Stimulated activated CD8-positive, alpha-beta memory T cell treated with anti-CD3 and anti-CD28 coated beads, Interleukin-7, amount 100 ng/mL, for 24 hours (primary cell): ENCODE measurements at places on chromosomes 6 and 20.

GRCh38 chr6:156994215-156995076, 217.3 kb downstream of the ARID1B start:
- no peak for DNase-seq

- DNase-seq = no peak
Measured at GRCh38 chr6:111591901-111592461, 13.7 kb downstream of the TRAF3IP2 start.

DNA sequence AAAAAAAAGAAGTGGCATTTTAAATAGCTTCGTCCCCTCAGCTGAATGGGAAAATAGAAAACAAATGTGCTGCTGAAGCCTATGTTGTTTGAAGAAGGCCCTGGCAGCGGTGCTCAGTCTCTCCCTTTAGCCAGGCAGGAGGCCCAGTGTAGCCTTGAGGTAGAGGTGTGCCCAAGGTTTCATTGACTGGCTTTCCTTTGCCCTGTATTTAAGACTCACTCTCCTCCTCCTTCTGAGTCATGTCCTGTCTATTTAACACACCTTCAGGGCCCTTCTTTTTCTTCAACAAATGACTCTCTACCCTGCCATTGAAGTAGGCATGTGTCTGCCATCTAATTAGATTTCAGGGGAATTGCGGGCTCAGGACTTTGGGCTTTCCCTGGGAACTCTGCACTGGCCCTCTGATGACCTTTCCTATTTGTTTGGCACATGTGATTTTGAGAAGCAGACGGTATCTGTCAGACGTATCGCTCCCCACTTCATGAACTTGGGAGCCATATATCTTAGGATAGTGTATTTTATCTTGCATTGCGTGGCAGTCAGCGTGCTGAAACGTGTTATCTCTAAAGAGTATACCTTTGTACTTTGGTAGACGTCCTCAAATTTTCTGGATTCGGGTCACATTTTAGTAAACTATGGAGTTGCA, 4.3 kb downstream of the TJAP1 start:
- DNase-seq = no peak

- no peak for DNase-seq
Measured at GRCh38 chr6:75094614-75095200, 111.1 kb downstream of the COL12A1 start.

DNA sequence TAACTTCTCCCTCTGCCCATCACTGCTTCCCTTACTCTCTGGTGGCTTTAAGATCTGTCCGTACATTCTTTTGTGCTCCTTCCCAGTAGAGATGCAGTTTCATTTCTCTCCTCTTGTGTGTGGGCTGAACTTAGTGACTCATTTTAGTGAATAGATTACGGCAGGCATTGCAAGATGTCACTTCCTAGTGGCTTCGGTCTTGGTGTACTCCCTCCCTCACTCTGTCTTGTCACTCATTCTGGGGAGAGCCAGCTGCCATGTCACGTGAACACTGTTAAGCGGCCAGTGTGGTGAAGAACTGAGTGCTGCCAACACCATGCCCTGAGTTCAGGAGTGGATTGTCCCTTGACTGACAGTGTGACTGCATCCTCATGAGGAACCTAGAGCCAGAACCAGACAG, 115.9 kb downstream of the OTOR start:
- no peak for DNase-seq

DNA sequence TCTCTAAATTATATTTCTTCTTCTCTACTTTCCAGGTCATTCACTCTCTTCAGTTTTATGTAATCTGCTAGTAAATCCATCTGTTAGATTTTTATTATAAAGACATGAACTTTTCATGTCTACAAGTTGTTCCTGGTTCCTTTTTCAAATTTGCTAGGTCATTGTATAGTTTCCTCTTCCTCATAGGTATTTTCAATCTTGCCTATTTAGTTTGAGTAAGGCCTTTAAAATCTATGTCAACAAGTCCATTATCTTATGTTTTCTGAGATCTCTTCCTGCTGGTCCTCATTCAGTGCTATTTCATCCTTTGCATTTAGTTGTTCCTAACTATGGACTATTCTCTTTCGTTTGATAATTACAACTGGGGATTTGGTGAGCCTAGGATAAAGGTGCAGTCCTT, 11.0 kb downstream of the RRBP1 start:
- no peak for DNase-seq

- DNase-seq = no peak
Measured at GRCh38 chr6:122563364-122564052, 46.7 kb upstream of the PKIB start.

DNA sequence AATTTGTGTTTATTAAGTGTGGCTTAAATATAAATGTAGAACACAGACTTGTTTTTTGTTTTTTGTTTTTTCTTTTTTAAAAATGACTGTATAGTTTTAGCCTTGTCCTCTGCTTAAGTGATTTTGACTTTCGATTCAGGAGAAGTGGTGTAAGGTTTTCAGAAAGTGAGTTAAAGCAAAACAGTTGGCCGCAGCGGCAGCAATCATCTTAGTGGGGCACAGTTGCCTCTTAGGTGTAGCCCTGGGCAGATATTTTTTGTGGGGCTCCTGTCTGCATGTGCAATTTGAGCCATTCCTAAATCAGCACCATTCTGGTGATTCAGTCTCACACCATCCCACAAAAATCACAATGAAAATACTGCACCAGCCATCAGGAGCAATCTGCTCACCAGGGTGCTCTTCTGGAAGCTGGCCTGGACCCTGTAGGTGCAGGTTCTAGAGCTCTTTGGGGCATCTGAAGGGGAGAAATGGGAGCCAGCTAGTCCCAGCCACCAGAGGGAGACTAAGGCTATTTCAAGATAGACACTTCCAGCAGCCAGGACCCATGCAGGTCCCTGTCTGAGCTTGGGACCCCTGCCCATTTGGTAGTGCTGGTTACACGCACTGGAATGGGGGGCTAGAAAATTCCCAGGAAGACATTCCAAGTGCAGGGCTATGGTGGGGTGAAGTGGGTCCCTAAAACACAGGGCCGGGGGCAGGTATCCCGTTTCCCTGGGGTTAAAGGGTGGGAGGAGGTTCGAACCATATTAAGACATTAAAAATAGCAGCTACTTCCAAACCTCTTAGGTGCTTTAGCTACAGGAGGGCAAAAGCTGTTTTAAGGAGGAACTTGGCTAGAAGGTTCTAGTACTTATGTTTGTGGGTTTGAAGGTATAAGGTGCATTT, 156.6 kb downstream of the NFATC2 start:
- no peak for DNase-seq

DNA sequence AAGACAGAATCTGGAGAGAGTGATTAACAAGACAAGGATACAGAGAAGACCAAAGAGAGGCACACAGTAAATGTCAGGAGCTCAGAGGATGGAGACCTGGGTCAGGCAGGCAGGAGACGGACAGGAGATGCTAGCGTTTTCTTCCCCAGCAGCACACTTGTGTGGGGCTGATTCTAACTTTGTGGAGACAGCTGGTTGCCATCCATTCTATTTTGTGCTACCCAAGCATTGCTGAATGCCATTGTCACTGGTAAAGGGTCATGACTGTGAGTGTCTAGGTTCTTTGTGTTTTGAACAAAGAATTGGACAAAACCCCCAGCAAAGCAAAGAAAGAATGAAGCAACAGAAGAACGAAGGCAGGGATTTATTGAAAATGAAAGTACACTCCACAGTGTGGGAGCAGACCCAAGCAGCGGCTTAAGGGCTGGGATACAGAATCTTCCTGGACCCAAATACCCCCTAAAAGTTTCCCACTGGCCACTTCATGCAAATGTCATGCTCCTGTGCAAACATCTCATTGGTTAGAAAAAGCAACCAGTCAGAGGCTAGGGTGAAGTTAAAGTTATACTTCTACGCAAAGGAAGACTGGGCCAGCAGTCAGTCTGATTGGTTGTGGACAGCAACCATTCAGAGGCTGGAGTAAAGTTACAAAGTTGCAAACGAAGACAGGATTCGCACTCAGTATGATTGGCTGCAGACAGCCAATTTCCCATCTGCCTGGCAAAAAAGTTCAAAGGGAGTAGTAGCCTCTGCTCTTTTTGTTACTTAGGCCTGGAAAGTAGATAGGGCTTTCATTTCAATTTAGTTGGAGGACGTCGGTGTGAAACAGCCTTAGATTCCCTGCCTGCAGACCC, 17.5 kb downstream of the PTK7 start:
- no peak for DNase-seq

- no peak for DNase-seq
Measured at GRCh38 chr6:97055743-97056142, 131.2 kb downstream of the KLHL32 start.

DNA sequence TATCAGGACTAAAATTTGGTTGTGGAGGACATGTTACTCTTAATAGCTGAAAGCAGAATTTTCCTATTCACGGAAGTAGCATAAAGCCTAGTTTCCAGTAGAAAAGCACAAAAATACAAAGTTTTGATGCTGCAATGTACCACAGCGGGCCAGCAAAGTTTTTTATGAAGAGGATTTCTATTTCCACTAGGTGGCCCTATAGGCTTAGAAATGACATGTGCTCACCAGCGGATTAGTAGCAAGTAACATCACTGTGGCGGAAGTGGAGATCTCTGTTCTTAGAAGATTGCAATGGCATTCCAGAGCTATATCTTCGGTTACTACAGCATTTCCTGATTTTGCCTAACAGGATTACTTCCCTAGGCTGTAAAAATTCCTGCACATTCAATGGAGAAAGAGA, 1219.0 kb upstream of the EYS start:
- DNase-seq = no peak

- DNase-seq = no peak
Measured at GRCh38 chr6:169940481-169941271, 189.3 kb downstream of the ERMARD start.

DNA sequence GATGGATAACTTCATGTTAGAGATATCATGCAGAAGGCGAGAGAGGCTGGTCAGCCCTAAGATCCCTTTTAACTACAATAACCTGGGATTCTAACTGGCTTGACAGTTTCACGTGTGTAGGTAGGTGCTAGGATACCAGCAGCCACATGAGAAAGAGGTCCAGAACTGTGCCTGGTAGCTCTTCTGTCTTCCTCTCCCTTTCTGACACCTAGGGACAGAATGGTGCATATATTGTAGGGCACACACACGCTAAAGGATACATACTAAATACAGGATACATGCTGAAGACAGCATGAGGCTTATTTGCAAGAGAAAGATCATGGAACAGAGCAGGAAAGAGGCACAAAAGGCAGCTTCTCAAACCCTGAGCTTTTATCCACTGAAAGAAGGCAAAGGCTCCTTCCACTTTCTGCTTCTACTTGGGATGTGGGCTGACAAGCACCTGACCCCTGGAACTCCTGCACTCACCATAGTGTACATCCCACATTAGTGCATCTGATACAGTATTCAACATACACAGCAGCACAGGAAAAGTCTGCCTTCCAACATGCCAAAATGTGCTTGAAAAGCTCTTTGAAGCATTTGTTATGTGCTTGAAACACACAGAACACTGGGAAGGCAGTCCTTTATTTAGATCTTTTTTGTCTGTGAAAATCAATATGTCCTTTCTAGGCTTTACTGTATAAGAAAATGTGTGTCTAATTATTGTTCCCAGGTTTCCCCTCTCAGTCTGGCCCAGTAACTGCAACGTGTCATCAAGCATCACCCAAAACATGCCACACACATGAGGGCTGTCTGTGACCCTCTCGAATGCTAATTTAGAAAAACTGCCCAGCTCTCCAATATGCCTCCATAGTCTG, 3.2 kb downstream of the SLC22A23 start:
- DNase-seq = no peak

- DNase-seq = no peak
Measured at GRCh38 chr20:53785320-53785719, 191.7 kb upstream of the ZNF217 start.

DNA sequence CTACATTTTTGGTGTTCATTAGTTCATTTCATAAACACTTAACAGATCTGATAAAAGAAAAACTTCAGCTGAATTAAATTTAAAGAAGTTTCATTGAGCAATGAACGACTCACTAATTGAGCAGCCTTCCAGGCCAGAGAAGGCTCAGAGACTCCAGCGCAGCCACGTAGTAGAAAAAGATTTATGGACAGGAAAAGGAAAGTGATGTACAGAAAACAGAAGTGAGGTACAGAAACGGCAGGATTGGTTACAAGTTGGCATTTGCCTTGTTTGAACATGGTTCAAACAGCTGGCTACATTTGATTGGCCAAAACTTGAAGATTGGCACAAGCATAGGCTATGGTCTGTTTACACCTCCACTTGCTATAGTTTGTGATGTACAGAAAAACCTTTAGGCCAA, 166.3 kb upstream of the DTNBP1 start:
- no peak for DNase-seq

- DNase-seq = no peak
Measured at GRCh38 chr20:58712806-58713731, 20.5 kb downstream of the NPEPL1 start.

DNA sequence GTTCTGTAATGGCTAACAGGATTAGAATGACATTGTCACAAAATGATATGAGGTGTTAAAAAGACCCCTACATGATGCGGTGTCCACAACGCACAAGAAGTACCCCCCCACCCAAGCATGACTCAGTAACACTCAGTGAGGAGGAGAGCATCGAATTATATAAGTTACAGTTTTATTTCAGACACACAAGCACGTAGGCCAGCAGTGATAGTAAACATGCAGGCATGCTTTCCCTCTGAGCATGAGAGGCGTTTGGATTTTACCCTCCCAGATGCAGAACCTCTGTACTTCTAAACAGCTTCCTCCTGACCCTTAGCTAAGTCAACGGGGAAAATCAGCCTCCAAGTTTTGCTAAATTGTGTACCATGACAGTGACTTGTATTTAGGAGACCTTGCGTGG, 23.9 kb downstream of the GNAS start:
- DNase-seq = no peak

DNA sequence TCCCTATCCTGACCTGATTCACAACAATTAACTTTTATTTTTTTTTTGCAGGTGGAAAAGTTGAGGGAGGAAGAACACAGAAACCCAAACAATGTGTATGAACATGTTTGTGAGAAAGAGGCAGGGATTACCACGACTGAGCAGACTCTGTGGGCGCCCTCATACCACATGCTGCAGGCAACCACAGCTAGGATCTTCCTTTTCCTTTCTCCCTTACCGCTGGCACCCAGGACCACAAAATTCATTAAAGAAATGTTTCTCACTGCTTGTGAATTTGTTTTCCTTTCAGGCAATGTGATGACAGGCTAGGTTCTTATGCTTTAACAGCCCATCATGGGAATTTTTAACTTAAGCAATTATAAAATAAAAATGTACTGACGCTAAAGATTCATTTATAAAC, 287.1 kb downstream of the GMDS start:
- DNase-seq = no peak

DNA sequence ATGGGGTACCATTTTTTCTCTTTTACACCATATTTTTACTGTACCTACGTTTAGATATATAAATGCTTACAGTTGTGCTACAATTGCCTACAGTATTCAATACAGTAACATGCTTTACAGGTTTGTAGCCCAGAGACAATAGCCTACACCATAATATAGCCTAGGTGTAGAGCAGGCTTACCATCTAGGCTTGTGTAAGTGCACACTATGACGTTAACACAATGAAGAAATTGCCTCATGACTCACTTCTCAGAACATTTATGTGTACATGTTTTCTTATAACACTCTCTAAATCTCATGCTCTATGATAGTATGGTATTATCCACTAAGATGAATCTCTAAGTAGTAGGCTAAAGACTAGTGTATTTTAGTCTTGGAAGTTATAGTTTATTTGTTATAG, 13.5 kb downstream of the GPR63 start:
- DNase-seq = no peak

GRCh38 chr6:46927066-46927465, 5.3 kb upstream of the ADGRF5 start:
- DNase-seq = no peak
